ENCODE measurements at places on chromosomes 5 and 9.

GRCh38 chr9:17637229-17637628 lies 58.4 kb downstream of the SH3GL2 start:
- DNase-seq = no peak

DNA sequence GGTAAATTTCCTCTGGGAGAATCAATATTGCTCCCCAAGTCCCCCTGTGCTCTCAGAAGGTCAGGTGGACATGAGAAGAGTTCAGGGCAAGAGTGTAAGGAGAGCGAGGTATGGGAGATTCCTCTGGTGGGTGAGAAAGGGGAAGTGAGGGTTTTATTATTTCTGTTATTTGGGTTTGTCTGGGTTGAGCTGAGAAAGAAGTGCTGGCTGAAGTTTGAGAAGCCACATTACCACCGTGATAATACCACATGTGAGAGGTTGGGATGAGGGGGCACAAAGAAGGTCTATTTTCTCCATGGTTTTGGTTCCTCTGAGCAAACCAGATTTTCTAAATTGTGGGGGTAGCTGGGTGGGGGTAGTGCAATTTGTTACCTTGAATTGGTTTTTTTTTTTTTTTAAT lies 350.4 kb downstream of the OSTF1 start:
- no peak for DNase-seq

GRCh38 chr5:72451741-72452505 lies 55.3 kb downstream of the ZNF366 start:
- no peak for DNase-seq

DNA sequence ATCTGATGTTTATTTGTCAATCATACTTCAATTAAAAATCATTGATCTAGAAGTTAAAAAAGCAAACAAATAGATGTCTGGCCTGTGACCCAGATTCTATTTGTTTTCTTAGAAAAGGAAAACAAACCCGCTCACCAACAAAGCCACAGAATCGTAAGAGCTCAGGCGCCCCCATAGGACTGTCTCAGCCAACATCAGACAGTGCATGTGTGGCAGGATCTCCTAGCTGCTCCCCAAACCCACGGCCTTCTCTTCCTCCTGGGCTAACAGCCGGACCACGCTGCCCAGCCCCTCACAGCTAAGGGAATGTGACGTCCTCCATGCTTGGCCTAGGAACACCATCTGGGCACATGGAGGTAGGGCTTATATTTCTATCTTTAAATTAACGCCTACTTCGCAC lies 19.4 kb downstream of the OR2Y1 start:
- DNase-seq = no peak

GRCh38 chr5:44974813-44975212 lies 166.1 kb downstream of the MRPS30 start:
- no peak for DNase-seq
